Cerebellar nuclear complex (tissue), 1 donor: ENCODE measurements at places on chromosomes 7 and 10.
A peak's percentile ranks its signal among the peaks of the same experiment; 100 is the strongest.

GRCh38 chr7:22445140-22445743, 54.7 kb downstream of the STEAP1B start:
- DNase-seq: peak; percentile 19

GRCh38 chr10:110835841-110836240, 35.9 kb upstream of the PDCD4 start:
- DNase-seq: no peak

GRCh38 chr7:70710011-70710480, 421.9 kb upstream of the GALNT17 start:
- no peak for DNase-seq

- DNase-seq: no peak
Observed at GRCh38 chr7:67341153-67341768, 344.6 kb downstream of the TYW1 start.

GRCh38 chr10:132861116-132861691, 75.3 kb upstream of the NKX6-2 start:
- no peak for DNase-seq

GRCh38 chr7:148935451-148935850, 51.4 kb upstream of the EZH2 start:
- no peak for DNase-seq

- DNase-seq: no peak
Observed at GRCh38 chr10:124923684-124924083, 18.2 kb upstream of the ZRANB1 start.

DNA sequence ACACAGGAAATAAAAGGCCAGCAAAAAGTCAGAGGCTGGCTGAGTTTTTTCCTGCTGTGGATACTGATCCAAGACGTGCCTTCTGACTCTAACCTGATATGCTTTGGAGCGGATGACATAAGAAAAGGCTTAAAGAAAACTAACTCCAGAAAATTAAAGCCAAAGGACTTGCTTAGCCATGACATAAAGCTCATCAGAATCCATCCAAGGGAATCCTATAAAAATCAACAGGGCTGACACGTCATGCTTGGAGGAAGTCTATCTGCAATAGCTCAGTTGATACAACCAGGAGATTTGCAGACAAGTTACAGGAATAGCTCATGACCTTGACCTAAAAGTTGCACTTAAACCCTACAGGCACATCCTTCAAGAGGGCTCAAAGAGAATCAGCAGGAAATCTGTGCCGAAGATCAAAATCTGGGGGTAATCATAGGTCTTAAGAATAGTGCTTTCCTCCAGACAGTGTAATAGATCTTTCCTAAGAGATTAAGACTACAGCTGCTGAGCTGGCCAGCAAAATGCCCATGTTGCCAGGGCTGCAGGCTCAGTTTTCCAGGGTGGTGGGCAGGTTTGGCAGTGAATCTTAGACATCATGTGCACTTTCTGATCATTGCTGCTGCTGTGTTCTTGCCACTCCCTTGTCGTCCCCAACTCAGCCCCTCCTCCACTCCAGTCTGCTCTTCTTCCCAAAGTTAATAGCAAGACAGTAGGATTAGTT, 111.5 kb upstream of the SVIL start:
- DNase-seq: no peak

GRCh38 chr7:31782411-31782991, 95.5 kb downstream of the PPP1R17 start:
- no peak for DNase-seq

- no peak for DNase-seq
Observed at GRCh38 chr10:31456468-31456867, 137.5 kb downstream of the ZEB1 start.

DNA sequence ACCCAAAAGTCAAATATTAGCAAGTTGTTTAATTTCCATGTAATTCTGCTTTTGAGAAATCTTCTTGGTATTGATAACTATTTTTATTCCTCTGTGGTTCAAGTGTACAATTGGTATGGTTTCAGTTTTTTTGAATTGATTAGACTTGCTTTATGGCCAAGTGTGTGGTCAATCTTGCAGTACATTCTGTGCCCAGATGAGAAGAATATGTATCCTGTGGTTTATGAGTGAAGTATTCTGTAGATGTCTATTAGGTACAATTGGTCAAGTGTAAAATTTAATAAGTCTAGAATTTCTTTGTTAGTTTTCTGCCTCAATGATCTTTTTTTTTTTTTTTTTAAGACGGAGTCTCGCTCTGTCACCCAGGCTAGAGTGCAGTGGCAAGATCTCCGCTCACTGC, 36.6 kb upstream of the C7orf33 start:
- no peak for DNase-seq

DNA sequence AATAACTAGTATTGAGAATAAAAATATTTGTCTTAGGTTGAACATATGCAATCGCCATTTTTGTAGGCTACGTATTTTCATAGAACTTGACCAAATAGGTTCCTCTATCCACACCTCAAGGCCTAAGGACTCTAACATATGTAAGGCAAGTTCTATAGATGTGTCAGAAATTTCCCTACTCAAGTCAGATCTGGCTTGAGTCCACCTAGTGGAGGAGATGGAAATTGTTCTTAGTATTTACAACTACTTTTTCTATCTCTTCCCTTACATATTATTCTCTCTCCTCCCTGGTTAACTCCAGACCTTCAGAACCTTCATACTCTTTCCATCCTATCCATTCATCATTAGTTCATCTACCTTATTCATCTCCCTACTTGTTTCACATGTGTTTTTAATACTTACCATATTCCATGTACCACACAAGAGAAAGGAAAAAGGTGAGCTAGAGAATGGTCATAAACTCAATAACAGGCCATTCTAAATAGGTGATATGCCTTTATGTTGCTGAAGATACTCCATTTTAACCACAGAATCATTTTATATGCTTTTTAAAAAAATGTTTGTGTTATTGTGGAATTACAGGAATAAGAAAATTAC, 174.5 kb upstream of the HDAC9 start:
- DNase-seq: no peak
